ENCODE measurements at places on chromosomes 3 and 15.

DNA sequence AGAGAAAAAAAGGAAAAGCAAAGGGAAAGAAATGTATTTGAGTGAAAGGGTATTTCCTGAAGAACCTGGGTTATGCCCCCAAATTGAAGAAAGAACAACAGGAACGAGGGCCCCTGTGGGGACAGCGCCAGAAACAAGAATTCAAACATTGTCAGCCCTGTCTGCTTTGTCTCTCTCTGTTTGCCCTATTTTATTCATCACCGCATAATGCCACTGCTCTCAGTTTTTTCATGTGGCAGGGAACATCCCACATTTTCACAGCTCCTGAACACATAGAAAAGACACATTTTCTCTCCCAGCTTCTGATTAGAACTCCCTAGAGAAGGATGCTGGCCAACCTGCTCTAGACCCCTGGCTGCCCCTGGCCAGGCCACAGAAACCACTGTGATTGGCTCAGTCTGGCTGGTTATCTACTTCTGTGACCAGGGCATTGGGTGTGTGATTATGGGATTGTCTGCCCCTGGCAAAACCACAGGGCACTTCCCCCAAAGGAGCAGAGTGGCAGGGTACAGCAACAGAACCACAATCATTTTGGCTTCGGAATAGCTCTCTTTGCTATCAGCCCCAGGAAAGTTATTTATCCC, 31.3 kb upstream of the CCDC54 start:
- DNase-seq, result no peak

DNA sequence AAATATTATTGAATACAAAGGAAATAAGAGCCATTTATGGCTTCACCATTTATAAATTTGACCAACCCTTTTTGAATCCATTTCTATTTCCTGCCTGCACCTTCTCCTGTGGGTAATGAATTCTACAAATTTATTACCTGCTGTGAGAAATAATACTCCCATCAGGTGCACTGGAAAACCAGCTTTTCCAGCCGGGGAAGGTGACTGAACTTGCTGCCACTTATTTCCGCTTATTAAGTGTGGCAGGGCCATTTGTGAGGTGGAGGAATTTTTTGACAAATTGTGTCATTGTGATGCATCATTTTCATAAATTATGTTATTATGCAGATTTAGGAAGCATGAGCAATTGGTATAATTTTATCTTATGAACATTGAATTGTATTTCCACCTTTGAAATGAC, 151.1 kb downstream of the SQOR start:
- no peak for DNase-seq

DNA sequence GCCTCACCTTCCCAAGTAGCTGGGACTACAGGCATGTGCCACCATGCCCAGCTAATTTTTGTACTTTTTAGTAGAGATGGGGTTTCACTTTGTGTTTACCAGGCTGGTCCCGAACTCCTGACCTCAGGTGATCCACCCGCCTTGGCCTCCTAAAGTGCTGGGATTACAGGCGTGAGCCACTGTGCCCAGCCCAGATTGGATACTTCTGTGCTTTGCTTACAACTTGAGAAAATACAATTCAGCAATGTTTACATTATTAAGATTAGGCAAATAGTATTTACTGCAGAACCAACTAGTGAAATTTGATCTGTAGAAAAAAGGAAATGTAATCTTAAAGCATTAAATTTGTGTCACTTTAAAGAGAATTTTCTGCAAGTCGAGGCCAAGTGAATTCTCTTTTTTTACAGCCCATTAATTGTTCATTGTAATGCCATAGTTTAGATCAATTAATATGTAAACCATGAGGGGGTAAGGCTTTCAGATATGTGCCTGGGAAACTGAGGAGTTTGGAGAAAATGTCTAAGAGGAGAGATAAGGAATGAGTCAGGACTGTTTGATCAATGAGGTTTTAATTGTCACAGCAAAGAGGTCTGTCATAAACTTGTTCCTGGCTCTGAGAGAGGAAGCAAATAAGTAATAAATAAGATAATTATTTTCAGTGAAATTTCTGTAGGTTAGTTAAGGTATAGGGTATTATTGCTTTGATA, 15.3 kb downstream of the PYDC2 start:
- no peak for DNase-seq

DNA sequence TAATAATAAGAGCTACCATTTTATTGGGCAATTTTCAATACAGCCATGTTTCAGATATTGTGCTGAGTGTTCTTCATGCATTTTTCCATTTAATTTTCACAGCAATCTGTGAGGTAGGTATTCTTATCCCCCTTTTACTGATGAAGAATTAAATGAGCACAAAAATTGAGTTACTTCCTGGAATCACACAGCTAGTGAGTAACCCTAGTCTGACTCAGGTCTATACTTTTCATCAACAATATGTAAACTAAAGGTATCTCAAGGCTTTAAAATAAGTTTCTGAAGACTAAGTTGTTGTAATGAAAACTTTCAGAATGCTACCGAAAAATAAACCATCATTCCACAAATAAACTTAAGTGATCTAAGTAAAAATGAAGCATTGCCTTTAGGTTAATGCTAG, 22.3 kb downstream of the HACD2 start:
- no peak for DNase-seq

DNA sequence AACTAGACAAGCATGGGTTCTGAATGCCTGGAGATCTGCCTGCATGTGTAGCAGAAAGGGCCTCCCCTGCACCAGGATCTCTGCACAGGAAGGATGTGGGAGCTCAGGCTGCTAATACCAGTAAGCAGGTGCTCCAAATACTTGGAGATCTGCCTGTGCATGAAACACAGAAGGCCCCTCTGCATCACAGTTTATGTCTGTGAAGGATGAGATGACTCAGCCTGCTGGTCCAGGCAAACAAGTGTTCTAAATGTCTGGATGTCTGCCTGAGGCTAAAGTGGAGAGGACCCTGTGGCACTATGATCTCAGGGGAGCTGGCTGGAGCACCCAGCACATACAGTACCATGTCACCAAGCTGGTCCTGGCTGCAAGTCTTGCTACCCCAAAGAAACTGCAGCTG, 678.8 kb downstream of the MCTP2 start:
- no peak for DNase-seq
